ENCODE measurements at places on chromosomes 7 and 10.
A peak's percentile ranks its signal among the peaks of the same experiment; 100 is the strongest.

- no peak for DNase-seq
These were observed 29.3 kb upstream of the ADD3 start for GRCh38 chr10:109978481-109978880.

DNA sequence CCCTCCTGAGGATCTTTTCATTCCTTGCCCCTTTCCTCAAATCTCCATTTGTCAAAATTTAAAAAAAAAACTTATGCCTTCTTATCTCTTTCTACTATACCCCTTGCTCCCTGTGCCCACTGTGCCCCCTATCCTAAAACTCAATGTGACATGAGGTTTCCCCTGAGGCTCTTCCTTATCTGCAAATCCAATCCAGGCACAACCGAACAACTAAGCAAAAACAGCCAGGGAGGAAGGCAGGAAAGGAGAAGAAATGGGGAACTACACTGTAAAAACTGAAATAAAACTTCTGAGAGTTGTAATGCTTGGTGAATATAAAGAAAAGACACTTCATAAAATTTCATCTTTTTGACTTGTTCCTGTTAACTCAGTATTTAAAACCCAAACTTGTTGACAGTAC is 54.2 kb downstream of the CRPPA start:
- DNase-seq, result no peak

- peak; percentile 17 for DNase-seq
These were observed 105.1 kb upstream of the SORCS1 start for GRCh38 chr10:107269626-107270025.

DNA sequence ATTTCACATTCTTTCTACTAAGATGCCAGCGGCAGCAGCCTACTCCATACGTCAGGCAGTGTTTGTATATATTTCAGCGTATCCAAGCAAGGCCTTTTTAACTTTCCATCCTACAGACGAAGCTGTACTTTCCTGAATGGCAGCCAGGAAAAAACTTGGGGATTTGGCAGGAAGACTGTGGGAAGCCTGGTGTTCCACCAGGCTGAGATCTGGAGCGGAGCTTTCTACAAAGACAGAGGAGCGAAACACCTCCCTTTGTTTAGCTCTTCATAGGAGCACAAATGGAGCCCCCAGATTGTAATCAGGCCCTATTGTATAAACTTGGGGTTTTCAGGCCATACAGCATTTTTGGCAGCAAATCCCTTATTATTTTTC is 143.8 kb downstream of the TES start:
- DNase-seq, result peak; percentile 40

- no peak for DNase-seq
These were observed 5.9 kb downstream of the SAP25 start for GRCh38 chr7:100567751-100568175.

GRCh38 chr10:126302826-126303665 is 85.2 kb downstream of the ADAM12 start:
- DNase-seq, result peak; percentile 52

GRCh38 chr7:50416527-50417182 is 33.5 kb downstream of the FIGNL1 start:
- no peak for DNase-seq

GRCh38 chr7:115267503-115267902 is 345.6 kb downstream of the MDFIC start:
- no peak for DNase-seq

- DNase-seq, result no peak
These were observed 90.7 kb upstream of the TMEM168 start for GRCh38 chr7:112880818-112881418.

GRCh38 chr10:78578929-78579328 is 489.8 kb upstream of the ZMIZ1 start:
- no peak for DNase-seq

DNA sequence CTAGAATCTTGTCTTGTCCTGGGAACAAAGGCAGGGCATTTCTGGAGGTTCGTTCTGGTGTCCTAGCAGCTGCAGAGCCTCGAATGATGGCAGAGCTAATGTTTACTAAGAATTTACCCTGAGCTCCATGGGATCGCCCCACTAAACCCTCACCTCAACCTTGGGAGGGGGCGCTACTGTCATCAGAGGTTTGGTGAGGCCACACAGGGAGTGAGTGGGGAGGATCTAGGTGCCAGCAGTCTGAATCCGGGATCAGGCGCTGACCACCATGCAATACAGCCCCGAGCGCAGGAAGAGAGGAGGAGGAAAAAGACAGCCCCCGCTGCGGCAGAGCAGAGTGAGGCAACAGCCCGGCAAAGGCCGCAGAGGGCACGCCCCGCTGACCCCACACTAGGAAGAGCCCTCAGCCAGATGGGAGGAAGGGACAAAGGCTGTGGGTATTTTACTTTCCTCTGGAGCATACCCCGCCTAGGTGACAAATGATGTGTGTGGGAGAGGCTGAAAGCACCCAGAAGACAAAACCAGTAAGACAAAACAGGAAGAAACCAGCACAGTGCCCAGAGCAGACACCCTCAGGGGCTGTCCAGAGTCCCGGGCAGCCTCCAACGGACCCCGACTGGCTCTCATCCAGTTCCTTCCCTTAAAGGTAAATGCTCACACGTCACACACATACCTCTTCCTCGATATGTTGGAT is 103.5 kb downstream of the FAM53B start:
- no peak for DNase-seq

DNA sequence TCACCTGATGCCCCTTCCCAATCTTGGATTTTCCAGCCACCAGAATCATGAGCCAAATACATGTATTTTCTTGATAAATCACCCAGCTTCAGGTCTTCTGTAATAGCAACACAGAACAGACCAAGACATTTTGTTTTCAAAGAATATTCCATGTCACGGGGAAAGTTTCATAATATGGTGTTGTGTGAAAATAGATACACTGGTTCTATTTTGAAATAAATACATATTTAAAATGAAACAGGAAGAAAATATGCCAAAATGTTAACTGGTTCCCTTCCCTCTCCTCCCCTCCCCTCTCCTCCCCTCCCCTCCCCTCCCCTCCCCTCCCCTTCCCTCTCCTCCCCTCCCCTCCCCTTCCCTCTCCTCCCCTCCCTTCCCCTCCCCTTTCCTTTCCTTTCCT is 30.3 kb upstream of the CAMK1D start:
- no peak for DNase-seq

DNA sequence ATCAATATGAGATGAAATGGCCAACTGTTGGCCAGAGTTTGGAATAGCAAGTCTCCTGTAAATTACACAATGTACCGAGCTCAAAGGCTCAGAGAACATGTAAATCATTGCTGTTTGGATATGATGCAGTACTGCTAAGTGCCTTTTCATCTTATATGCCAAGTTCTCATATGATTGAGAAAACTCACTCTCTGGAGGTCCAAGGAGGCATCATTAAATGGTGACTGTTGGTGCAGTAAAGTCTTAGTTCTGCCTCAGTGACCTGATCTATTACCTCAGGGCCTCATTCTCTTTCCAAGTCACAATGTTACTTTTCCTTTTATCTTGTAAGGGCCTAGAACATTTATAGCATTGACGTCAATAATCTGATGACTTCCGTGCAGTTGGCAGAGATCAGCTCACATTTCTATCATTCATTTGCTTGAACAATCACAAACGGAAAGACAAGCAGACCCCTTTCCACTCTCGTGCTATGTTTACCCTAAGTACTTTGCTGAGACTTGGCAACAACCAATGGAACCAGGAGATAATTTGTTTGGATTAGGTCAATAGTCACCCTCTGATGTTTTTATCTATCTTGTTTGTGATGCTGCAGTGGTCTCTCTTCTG is 32.6 kb upstream of the PDK4 start:
- no peak for DNase-seq

DNA sequence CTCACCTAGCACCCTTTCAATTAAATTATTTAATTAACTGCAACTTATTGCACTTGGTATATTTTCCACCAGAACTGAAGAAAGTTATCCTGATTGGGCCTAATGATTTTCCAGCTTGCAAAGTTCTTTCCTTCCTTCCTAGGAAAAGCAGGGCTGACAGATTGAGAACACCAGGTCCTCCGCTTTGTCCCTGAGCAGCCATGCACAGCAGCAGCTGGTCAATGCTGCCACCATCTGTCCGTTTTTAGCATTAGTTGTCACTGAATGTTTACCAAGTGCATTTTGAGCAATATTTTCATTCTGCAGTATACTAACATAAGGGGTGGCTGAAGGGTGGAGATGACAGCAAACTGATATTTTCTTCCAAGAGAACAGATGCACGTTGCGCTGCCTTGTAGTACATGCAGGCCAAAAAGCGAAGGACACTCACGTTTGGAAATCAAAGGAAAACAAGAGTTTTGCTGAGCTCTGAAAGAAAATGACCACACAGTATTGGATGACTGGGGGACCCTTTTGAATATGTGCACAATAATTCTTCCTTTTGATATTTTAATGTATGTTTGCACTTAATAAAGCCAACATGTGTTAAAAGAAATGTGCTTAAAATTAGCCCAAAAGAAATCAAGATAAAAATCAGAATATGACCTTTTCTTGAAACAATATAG is 248.8 kb upstream of the PTN start:
- peak; percentile 93 for DNase-seq

- DNase-seq, result no peak
These were observed 94.5 kb downstream of the PTPRE start for GRCh38 chr10:128001363-128001745.

GRCh38 chr7:34385384-34385783 is 272.6 kb upstream of the NPSR1 start:
- no peak for DNase-seq

- DNase-seq, result no peak
These were observed 56.0 kb downstream of the PTPRN2 start for GRCh38 chr7:158531661-158532060.

- DNase-seq, result peak; percentile 20
These were observed 81.6 kb downstream of the ARHGAP22 start for GRCh38 chr10:48523212-48523819.

- DNase-seq, result no peak
These were observed 26.4 kb upstream of the PPP3CB start for GRCh38 chr10:73522263-73522662.

DNA sequence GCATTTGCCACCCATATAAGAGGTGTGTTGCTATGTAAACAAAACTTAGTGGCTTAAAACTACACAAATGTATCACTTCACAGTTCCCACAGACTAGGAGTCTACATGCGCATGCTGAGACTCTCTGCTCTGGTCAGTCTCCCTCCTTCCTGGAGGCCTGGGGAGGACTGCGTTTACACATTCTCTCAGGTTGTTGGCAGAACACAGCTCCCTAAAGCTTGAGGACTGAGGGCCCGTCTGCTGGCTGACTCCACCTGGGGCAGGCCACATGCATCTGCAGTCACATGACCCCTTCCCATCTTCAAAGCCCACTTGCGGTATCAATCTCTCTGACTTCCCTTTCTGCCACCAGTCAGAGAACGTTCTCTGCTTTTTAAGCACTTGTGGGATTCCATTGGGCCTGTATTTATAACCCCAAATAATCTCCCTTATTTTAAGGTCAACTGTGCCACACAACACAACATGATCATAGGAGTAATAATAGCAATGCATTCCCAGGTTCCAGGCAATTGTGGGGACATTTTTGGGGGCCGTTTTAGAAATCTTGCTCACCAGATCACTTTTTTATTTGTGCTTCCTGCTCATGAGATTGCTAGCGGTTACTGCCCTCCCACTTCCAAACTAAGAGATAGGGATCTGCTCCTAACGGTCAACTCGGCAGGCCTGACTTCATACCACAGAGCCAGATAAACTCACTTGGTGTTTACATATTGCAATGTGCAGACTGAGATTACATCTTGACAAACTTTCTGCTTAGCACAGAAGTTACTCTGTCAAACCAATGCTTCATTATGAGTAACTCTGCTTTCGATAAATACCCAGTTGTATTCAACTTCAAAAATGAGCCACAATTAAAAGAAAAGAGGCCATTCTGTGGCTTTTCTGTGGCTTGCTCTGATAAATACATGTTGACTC is 96.3 kb downstream of the ALOX5 start:
- DNase-seq, result no peak

DNA sequence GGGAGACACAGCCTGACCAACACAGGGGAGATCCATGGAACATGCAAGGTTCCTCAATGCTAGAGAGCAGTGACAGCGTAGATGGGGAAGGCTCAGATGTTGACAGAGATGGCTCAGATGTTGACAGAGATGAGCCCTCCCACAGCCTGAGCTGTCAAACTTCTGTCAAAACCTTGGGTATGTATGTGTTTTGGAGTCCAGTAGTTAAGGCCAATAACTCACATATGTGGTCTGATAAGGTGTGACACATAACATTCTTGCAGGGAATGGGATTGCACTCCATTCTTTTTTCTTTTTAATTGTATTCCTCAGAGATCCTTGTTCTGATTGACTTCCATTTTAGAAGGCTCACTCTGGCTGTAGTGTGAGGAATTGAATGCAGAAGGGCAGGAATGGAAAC is 136.3 kb downstream of the C1GALT1 start:
- DNase-seq, result no peak

- DNase-seq, result no peak
These were observed 23.6 kb downstream of the HECW1 start for GRCh38 chr7:43136064-43136463.

- DNase-seq, result no peak
These were observed 22.8 kb upstream of the ADAMTS14 start for GRCh38 chr10:70649526-70649925.

- DNase-seq, result no peak
These were observed 5.0 kb downstream of the TCF7L2 start for GRCh38 chr10:112954974-112955581.

DNA sequence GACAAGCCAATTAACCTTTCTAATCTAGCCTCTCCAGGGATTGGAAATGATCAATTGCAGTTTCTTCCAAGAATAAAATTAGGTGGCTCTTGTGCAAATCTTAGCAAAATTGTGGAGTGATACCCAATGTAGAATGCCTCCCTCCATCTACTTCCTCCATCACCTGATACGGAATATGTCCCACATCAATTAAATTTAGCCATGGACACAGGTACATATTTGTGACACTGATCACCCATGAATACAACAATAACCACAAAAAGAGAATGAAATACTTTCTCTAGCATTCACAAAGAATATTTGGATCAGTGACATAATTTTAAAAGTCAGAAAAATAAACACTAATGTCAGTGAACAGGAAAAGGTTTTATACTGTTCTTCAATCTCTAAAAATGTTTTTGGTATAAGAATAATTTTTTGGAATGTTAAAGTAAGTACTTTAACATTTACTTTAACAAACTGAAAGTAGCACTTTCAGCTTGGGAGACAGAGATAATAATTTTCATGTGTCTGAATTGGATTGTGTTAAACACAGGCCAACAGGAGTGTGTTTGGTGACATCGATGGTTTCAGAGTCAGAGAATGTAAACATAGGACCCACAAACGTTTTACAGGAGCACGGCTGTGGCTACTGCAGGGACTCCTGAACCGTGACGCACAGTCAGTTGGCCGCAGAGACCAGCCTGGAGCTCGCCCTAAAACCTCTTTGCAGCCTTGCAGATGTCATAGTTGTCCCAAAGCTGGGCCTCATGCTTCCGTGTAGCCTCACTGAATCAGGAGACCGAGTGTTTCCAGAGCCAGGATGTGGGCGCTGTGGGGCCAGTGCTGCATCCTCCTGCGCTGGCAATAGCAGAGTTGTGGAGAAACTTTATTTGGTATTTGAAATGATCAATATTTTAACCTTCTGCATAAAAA is 7.2 kb downstream of the RBM20 start:
- DNase-seq, result no peak
